ENCODE measurements at places on chromosomes 5 and 9.

DNA sequence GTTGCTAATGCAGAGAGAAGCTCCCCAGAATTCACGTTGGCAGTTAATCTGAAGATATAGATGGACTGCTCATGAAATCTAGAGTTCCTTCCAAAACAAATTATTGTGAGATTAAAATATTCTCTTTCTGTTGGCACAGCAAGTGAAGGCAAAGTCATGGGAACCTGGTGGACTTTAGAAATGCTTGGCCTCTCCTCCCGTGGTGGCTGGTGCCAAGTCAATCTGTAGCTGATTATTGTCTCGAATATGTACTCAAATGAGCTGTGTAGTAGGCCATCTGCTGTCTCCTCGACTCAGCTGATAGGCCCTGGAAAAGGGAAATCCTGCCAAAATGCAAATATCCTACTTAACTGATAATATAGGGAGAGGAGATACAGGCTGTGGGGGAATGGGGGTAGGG lies 69.3 kb downstream of the DAPK1 start:
- no peak for DNase-seq

GRCh38 chr5:143413958-143414669 lies 10.6 kb upstream of the NR3C1 start:
- DNase-seq = no peak

- no peak for DNase-seq
Observed at GRCh38 chr9:36214571-36214970, 23.9 kb downstream of the CLTA start.

- no peak for DNase-seq
Observed at GRCh38 chr5:79859588-79859987, 131.5 kb downstream of the MTX3 start.

- no peak for DNase-seq
Observed at GRCh38 chr9:34496149-34496712, 26.6 kb downstream of the ENHO start.

DNA sequence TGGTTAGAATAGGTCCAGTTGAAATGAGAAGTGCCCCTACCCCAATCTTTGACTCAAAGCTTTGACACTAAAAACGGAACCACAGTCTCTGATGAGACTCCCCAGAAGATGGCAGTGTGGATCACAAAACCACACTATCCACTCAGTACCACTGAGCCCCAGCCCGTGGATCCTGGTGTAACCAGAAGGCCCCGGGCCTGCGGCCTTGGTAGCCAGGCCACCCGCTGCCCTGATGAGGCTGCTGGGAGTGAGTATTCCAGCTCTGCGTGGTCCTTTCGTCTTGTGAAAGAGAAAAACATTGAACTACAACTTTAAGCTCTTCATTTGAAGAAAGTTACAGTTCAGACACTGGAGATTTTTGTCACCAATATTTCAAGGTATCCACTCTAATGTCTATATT lies 42.2 kb upstream of the FBP1 start:
- peak; percentile 34 for DNase-seq

- no peak for DNase-seq
Observed at GRCh38 chr5:83467371-83468035, 4.0 kb upstream of the VCAN start.

DNA sequence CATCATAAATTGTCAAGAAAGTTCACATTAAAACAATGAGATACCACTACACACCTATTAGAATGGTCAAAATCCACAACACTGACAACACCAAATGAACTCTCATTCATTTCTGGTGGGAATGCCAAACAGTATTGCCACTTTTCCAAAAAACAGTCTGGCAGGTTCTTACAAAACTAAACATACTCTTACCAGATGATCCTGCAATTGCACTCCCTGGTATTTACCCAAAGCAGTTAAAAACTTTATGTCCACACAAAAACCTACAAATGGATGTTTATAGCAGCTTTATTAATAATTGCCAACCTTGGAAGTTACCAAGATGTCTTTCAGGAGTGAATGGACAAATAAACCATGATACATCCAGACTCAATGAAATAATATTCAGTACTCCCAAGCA lies 56.8 kb downstream of the ZNF608 start:
- DNase-seq = no peak

- DNase-seq = no peak
Observed at GRCh38 chr9:90180381-90180780, 462.2 kb downstream of the DIRAS2 start.

DNA sequence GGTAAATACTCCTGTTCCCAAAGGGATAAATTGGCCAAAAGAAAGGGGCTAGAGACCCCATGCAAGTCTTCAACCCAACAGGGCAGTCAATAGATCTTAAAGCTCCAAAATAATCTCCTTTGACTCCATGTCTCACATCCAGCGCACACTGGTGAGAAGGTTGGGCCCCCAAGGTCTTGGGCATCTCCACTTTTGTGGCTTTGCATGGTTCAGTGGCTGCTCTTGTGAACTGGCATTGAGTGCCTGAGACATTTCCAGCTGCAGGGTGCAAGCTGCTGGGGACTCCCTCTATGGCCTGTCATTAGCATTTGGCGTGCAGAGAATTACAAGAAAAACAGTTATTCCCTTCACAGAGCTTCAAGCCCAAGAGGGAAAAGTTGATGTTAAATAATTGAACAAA lies 224.7 kb downstream of the MTRR start:
- DNase-seq = no peak

DNA sequence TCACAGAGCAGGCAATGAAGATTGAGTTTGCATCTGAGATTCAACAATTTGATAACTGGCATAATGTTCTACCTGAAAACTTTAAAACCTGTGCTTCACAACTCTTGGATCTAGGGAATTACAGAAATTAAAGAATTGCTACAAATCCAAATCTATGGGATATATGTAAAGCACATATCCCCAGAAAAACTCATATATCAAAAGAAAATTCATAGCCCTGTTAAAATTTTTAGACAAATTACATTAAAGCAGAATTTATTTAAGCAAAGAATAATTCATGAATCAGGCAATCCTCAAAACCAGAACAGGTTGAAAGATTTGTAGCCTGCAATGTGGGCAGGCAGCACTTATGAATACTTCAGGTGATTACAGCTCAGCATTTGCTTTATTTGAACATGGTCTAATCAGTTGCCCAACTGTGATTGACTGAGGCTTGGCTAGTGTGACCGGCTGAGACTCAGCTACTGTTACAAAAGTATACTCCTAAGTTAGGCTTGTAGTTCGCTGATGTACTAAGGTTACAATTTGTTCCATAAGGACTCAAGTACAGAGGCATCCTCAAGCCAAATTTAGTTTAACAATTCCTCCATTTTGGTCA lies 10.3 kb upstream of the UBTD2 start:
- no peak for DNase-seq

DNA sequence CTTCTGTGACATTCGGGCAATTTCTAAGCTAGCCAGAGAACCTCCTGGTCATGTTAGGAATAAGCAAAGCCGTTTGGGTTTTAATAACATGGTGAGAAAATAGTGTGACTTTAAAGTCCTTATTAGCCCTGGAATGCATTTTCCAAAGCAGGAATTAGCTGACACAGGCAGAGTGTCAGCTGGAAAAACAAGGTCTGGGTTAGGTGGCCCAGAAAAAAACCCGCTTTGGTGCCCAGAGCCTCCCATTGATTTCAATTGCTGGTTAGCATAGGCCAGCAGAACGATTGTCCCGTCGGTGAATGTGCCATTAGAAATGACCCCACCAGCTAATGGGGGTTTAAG lies 62.1 kb upstream of the CPEB4 start:
- DNase-seq = no peak

DNA sequence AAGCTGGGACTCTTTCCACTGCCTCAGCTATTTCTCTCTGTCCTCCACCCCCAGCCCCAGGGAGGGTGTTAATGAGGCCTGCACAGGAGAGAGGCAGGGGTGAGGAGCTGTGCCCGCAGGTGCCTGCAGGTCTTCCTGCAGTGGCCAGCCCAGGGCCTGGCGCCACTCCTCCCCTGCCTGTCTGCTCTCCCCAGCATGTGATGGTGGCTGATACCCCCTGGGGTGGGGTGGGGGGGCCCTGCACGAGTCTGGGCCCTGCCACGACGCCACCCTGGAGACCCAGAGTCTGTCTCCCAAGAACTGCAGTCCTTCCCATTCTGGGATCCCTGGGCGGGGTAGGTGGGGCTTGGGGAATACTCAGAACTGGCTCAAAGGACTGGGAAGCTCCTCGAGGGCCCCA lies 166.4 kb upstream of the SMIM23 start:
- DNase-seq = no peak

DNA sequence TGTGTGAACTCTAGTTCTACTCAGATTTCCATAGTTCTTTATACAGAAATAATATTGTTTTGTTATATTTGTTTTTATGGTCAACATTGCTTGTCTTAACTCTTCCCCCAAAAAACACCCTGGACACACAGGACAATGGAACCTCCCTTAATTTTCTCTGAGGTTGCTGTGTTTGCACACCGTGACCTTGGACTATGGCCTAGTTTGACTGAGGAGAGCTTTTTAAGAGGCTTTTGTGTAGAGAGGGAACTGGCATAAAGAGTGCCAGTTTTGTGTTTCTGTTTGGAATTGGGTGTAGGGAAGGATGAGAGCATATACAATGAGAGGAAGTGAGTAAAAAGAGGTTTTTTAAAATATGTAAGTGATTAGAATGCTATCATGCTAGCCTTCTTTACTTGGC lies 101.1 kb upstream of the MEF2C start:
- DNase-seq = no peak

DNA sequence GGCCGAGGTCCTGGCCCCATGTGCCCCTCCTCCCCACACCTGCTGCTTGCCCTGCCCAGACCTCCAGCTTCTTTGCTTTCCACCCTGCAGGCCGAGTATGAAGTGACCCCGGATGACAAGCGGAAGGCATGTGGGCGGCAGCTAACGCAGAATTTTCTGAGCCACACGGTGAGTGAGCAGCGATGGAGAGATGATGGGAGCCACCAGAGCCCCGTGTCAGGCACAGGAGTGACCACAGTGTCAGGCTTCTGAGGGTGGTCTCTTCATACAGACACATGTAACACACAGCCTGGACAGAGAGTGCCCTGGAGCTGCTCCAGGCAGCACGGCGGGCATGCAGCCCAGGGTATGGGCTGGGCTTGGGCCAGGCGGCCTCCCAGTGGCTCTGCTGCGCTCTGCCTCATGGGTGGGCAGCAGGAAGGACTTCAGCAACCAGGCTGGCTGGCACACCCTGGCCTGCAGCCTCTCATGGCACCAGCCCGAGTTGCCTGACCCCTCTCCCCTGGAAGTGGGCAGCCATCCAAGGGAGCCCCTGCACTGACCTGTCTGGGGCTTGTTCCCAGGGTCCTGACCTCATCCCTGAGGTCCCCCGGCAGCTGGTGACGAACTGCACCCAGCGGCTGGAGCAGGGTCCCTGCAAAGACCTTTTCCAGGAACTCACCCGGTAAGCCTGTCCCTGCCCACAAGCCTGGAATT lies 5.8 kb downstream of the GRK6 start:
- no peak for DNase-seq

DNA sequence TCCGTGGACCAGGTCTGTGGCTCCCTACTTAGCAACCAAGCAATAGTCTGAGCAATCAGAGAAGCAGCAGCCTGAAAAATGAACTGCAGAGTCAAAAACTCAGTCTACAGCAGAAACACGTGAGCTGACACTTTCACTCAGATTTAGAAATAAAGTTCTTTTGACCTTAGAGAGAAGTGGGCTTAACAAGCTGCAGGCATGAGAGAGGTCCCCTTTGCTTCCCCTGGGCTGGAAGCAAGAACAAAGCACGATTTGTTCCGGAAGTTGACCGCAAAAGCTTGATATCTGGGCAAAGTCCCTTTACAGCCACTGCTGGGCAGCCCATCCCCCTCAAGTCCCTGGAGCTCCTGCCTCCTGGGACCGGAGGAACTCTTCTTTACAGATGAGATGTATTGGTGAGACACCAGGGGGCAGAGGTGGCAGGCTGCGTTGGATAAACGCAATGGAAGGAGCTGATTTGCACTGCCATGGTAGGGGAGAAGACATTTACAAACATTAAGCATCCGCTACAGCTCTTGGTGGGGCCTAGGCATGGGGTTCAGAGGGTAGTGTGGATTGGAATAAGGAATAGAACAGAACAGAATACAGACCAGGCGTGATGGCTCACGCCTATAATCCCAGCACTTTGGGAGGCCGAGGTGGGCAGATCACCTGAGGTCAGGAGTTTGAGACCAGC lies 5.8 kb upstream of the SOWAHA start:
- DNase-seq = no peak

DNA sequence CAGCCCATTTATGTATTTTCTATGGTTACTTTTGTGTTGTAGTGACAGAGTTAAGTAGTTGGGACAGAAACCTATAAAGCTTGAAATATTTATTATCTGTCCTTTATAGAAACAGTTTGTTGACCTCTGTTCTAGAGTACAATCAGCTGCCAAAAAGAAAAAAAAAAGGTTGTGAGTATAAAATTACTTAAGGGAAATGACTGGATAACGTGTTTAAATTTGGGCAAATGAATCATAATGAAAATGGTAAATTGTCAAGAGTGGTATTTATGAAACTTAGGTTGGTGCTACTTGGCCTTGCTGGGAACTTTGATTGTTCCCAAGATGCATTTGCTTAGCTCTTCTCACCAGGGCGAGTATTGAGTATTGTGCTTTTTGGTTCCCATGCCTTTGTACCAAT lies 70.2 kb upstream of the IL6ST start:
- DNase-seq = no peak

- DNase-seq = no peak
Observed at GRCh38 chr5:179698935-179699615, at the start of gene CANX. TSS of gene CANX (plus strand) at chr5:179698967. CDS start at chr5:179705682, 6,715 bp downstream.

DNA sequence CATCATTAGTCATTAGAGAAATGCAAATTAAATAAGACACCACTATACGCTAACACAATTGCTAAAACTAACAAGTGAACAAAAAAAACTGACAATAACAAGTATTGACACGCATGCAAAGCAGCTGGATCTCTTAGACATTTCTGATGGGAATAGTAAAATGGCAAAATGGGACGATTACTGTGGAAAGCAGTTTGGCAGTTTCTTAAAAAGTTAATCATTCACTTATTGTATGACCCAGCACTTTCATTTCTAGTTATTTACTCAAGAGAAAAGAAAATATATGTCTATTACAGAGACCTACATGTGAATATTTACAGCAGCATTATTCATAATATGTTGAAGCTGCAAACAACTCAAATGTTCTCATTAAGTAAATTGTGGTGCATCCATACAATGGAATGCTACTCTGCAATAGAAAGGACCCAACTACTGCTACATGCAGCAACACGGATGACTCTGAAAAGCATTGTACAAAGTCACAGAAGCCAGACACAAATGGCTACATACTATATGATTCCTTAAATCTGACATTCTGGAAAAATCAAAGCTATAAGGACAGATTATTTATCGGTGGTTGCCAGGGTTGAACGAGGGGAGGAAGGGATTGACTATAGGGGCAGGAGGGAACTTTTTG lies 96.8 kb upstream of the ITGA2 start:
- no peak for DNase-seq

DNA sequence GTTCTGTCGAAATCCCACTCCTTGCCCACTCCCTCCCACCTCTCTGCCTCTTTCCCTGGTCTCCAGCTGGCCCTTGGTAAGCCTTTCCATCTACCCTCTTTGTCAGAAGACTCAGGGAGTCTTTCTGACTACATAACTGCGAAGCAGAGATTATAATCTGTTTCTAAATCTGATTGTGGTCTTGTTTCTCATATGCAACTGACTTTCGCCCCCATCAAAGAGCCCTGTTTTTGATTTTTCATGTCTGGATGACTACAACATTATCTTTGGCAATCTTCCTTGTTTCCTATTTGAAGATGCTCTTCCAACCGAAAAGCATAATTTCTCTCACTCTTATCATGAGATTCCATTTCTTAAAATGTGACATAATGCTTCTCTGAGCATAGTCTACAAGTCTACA lies 218.2 kb upstream of the ADAMTSL1 start:
- no peak for DNase-seq

- no peak for DNase-seq
Observed at GRCh38 chr5:74019923-74020322, 393.9 kb downstream of the ARHGEF28 start.
